Activated naive CD8-positive, alpha-beta T cell treated with anti-CD3 and anti-CD28 coated beads, Interleukin-2, amount 50 U/mL, for 24 hours (primary cell): ENCODE measurements at places on chromosomes 7 and 10.

DNA sequence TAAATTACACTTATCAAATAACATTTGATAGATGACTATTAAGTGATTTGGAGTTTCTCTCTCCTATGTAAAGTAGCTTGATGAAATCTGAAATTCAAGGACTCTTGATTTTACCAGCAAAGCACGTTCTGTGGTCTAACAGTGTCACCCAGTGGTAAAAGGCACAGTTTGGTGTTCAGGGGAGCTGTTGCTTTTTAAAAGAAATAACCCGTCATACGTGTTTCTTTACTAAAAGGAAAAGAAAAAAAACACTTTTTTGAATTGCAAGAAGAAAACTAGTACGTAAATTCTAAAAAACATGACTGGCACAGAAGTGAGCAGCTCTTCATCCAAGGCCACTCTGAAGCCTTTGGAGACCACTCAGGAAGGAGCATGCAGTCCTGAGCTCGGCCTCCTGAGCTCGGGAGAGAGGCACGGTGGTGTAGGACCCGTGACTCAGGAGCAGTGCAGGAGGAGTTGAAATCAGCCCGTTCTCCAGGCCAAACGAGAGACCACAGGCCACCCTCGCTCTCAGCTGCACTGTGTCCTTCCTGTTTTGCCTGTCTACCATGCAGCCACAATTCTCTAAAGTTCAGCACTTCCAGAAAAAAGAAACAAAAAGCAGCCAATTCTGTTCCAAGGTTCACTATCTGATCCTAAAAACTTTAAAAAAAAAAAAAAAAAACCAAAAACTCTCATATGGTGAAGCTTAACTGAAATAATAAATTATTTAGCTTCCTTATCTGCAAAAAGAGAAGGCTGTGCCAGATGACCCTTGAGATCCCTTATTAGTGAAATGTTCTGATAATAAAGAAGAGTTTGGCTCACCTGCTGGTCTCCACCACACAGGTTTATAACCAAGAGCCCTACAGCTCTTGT is 212.6 kb upstream of the FRMD4A start:
- peak; percentile 40 for DNase-seq

- DNase-seq = peak; percentile 18
Measured at GRCh38 chr10:101566333-101567164, 21.5 kb downstream of the POLL start.

- DNase-seq = no peak
Measured at GRCh38 chr7:50391386-50391785, 58.8 kb downstream of the FIGNL1 start.

- no peak for DNase-seq
Measured at GRCh38 chr7:437329-438251, 82.1 kb downstream of the PDGFA start.

DNA sequence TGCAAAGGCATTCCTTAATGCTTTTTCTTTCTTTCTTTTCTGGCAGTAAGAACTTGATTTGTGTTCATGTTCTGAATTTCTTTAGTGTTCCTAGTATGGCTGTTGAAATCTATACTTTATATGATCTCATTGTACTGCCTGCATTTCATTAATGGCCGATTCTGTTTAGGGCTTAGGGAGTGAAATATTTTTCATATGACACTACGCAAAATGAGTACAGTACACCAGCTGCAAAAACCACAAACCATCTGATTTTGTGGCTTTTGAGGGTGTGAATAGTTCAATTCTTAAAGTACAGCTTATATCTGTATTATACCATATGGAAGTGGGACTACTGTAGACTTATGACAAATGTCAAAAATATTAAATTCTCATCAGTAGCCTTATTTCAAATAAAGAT is 69.1 kb upstream of the FOXP2 start:
- DNase-seq = no peak

DNA sequence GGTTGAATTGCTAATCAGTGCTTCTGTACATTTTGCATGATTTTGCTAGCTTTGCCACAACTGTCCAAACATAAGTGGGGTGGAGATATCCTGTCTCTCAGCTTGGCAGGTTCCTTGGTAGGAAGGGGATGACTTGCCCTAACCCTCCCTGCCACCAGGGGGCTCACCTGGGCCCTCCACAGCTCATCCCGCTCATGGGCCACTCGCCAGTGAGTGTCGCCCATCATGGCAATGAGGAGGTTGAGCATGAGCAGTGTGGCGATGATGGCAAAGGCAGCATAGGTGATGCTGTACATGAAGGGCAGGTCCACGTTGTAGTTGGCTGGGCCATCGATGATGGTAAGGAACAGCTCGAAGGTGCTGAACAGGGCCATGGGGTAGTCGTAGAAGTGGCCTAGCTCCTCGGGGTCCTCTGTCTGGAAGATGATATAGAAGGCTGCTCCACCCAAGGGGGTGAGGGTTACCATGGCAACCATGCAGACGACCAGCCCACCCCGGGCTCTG is 12.2 kb downstream of the TRPV6 start:
- DNase-seq = peak; percentile 53

GRCh38 chr10:23540401-23541030 is 101.6 kb downstream of the OTUD1 start:
- DNase-seq = no peak

DNA sequence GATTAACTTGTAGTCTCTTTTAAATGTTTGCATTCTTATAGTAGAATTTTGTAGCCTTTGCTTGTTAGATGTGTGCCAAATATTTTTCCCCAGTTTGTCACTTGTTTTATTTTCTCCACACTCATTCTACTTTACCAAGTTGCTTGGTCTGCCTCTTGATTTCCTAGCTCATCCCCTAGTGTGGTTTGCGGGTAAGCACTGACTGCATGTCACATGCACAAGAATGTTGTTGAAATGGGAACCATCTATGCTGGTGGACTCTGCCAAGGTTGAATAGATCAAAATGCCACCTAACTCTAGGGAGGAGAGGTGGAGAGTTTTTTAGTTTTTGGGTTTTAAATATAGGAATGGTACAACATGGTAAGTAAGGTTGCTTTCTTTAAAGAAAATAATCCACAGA is 47.6 kb downstream of the FZD1 start:
- DNase-seq = no peak

DNA sequence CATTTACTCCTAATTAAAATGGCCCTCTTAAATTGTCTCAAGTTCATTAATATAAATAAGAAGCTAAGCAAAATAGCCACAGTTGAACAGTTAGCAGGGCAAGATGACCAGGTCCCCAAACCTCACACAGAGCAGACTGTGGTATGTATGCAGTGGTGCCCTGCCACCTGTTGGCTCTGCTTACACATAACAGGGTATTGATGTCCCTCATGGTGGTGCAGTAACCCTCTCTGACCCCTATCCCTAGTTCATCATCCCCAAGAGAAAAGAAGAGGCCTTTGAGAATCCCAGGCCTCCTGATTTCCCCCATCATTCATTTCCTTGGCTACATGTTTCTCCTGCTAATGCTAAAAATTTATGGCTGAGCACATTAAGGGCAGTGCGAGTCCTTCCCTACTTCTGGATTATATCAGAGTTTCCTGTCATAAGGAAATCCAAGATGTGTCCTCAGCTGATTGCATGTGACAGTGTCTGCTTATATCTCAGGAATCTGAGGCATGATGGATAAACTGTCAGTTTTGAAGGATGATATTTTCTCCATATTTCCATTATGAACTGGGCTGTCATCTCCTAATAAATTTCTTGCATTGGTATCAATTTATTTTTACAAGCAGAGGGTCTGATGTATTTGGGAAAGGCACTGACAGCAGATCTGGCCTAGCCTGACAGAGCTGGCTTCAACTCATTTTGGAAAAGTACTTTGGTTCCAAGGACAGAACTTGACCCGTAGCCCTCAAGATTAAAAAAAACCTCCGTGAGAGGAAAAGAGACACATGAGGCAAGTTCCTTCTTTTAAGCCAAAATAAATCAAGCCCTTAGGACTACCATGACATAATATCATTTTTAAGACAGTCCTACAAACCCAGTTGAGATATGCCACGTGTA is 880.6 kb downstream of the LRMDA start:
- no peak for DNase-seq

DNA sequence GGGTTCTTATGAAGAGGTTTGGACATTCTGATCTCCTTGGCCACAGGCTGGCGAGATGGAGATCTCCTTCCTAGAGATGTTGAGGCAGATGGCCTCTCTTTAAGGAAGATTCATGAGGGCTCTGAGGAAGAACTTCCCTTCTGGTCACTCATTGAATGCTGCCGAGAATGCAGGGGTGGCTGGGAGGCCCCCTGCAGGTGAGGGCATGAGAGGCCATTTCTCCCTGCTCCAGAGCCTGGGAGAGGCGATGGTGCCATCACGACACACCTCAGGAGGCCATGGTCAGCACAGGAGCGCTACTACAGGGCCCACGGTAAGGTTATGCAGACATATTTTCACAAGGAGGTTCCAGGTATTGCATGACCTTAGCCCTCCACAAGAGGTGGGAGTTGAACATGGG is 40.2 kb downstream of the CXCL12 start:
- no peak for DNase-seq

GRCh38 chr7:82700741-82701140 is 257.2 kb upstream of the CACNA2D1 start:
- no peak for DNase-seq

- no peak for DNase-seq
Measured at GRCh38 chr7:139860090-139860775, 31.2 kb downstream of the TBXAS1 start.

DNA sequence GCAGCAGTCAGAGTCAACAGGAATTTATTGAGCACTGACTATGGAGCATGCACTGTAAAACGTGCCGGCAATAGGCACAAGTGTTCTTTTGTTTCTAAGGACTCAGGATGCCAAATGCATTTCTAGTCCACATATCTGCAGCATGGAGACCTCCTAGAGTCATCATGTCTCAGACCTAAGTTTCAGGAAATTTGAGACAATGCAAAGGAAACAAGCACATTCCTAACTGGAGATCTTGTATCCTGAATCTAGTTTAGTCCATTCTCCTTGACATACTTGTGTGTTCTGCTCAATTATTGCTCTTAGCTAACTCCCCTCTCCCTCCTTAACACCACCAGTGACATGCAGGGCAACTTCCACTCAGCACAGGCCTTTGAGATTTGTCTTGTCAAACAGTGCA is 173.2 kb downstream of the ZNF438 start:
- no peak for DNase-seq

DNA sequence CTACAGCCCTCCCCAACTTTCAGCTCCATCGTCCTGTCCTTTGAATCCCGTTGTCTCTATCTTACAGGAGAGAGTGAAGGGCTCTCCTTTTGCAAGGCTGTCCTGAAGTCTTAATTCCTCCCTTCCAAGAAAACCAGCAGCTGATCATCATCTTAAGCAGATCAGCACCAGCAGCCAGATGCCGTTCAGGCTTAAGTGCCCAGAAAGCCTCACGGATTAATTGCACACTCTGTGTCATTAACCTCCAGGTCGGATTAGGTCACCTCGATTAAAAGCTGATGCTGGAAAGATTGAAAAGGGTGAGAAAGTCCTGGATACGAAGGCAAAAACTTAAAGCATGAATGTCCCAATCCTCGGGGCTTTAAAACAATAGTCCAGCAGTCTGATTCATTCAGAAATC is 24.8 kb upstream of the ADARB2 start:
- DNase-seq = no peak

GRCh38 chr10:28569506-28570159 is 36.7 kb downstream of the WAC start:
- DNase-seq = no peak

DNA sequence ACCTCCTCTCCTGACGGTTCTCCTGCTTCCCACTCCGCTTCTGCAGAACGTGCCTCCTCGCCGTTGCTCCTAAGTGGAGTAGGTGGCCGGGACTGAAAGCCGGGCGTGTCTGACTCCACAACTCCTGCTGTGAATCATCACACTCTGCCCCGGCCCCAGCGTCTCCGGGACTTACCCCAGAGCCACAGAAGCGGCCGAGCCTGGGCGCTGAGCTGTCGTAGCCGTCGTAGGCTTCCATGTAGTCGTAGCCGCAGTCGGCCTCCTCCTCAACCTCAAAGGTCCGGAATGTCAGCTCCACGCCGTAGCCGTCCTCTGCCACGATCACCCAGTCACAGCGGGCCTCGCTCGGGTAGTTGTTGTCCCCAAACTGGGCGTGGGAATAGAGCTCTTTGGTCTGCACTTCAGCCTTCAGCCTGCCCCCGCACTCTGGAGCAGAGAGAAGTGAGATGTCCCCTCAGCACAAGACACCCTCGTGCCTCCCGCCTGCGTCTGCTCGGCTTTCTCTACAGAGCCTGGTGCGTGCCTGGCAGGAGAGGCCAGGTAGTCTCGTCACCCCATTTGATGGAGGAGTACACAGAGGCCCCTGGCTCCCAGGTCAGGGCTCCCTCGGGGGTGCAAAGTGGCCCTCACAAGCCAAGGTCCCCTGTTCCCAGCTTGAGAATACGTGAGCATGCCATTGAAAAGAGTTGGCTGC is 11.2 kb upstream of the OPALIN start:
- no peak for DNase-seq

GRCh38 chr10:102919992-102920739 is 2.1 kb downstream of the CNNM2 start:
- no peak for DNase-seq

DNA sequence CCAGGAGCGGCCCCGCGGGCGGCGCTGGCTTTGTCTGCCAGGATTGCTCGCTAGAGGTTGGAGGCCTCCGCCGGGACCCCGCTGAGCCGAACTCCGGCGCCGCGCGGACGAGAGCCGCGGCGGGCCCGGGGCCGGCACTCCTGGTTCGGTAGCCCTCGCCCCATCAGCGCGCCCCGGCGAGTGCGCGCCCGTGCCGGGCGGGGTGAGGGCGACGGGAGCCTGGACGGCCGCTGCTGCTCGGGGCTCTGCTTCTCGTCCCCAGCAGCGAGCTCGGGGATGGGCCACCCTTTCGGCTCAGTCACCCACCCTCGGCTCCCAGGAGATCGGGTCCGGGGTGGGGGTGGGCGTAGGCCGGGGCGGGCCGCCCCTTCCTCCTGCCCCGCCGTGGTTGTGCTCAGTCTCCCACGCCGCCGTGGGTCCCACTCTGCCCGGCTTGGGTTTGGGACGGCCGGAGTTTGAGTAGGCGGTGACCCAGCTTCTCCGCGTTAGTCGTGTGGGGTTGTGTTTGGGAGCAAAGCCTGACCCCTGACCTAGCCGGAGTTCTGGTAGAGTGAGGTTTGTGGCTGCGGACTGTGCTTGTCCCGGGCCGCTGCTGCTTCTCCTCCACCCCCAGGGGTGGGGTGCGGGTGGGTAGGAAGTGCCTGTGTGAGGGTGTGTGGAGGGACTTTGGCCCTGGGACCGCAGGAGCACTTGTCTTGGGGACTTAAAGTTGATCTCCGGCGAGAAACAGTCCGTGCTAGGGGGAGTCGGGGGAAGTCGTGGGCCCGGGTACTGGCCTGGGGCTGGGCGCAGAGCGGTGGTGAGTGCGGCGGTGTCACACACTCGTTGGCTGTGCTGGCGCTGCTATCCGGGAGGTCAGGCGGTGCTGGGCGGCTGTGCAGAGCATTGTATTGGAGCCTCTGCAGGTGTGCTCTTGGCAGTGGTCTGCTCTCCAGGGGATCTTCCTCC is 677 bp downstream of the TSPAN14 start:
- DNase-seq = peak; percentile 40

- no peak for DNase-seq
Measured at GRCh38 chr10:44353721-44354120, 31.2 kb downstream of the CXCL12 start.
